COLO829 (cell line): ENCODE measurements at places on chromosomes 5 and 9.

GRCh38 chr9:108478431-108479332 lies 377.1 kb downstream of the ACTL7B start:
- peak; percentile 84 for DNase-seq

DNA sequence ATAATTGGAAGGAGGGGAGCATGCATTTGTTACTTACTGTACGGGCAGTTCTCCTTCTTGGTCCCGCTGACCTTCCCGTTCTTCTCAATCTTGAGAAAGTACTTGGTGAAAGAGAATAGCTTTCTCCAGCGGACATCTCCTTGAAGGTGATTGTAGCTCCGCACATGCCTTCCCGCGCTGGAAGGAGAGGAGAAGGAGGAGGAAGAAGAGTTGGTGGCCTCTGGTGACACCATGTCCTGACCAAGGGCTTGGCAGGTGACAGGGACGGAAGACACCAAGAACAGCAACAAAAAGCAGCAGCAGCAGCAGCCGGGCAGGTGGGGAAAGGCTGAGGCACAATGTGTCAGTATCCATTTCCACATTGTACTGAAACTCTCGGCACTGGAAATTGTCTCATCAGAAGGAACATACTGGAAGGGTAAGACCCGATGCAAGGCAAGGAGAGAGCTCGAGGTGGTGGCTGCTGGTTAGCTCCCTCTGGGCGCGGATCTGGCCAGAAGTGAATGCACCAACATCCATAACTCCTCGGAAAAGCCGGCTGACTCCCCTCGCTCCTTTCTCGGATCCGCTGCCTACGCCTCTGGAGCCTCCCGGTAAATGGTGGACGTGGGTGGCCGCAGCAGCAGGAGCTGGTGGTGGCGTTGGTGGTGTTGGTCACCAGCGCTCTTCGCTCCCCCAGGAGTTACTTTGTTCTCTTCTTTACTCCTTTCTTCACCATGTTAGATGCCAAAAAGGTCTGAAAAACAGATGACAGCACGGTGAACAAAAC lies 715 bp downstream of the FGF10 start:
- no peak for DNase-seq

DNA sequence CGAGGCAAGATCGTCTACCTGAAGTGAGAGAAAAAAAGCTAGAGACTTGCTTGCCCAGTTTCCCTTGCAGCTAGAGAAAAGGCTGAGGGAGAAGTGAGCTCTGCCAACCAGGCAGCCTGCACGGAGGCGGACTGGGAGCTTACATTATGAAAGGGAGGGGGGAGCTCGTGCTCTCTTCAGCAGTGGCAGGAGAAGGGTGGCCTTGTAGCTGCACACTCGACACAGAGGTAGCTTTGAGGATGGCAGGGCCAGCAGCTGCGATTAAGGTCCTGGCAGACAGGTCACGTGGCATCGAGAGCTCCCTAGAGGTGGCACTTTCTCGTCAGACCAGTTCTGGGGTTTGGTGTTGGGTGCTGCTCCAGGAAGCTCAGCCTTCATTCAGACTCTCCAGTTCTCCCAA lies 26.7 kb downstream of the APBA1 start:
- DNase-seq: no peak

DNA sequence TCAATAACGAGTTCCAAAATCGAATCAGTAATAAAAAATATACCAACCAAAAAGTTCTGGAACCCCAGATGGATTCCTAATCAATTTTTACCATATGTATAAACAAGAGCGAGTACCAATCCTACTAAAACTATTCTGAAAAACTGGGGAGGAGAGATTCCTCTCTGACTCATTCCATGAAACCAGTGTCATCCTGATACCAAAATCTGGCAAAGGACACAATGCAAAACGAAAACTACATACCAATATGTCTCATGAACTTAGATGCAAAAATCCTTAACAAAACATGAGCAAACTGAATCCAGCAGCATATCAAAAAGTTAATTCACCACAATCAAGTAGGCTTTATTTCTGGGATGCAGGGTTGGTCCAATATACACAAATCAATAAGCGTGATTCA lies 30.5 kb upstream of the MACIR start:
- no peak for DNase-seq

GRCh38 chr5:149488645-149489306 lies 62.5 kb downstream of the CSNK1A1 start:
- no peak for DNase-seq

DNA sequence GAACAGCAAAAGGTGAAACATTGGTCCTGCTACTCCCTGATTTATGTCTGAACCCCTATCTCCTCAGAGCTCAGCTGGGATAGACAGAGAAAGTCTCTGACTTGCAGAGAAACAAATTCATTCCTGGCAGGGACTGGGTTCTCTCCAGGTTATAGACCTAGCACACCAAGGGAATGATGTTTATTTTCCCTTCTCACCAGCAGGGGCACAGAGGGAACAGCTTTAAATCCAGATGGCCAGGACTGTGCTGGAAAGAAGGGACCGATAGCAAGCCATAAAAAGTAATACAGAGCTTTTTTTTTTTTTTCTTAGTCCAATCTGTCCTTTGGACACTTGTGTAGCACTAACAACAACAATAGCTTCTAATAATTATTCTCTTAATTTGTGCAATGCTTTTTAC lies 141.1 kb upstream of the C9orf72 start:
- no peak for DNase-seq

GRCh38 chr9:79489261-79490000 lies 82.3 kb upstream of the TLE4 start:
- peak; percentile 73 for DNase-seq

GRCh38 chr5:5298068-5298633 lies 124.3 kb upstream of the ICE1 start:
- DNase-seq: no peak

- DNase-seq: no peak
Observed at GRCh38 chr9:78549711-78550110, 252.8 kb downstream of the PSAT1 start.

DNA sequence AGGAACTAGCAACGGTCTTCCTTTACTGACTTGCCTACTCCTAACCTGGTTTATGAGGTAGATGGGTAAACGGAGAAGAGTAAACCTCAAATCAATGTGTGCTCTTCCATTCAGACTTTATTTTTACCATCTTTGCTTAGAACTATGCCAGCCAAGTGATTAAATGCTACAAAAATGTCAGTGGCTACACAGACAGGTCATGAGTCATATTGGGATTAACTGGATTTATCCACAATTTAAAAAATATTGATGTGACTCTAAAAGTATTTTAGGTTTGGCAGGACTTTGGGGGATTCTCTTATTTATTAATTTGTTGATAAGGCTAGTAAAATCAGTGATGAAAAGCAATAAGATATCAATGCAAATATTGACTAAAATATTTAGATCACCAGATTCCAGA lies 275.0 kb downstream of the PLK2 start:
- DNase-seq: no peak

DNA sequence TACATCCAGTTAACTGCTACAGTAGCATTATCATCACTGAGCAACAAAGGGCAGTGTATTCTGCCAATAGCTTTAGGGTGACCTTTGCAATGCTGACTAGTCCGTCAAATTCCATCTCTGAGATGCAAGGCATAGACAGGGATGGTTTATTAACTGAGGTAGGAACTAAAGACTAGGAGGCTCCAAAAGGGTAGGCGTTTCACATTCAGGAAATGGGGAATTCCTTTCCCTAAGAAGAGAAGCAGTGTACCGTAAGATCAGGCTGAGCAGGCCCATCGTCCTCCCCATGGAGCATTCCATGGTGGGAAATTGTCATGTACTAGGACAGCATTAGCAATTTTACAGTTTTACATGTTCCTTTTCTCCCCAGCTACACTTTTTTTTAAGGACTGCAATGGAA lies 157.7 kb downstream of the BNC2 start:
- DNase-seq: no peak

DNA sequence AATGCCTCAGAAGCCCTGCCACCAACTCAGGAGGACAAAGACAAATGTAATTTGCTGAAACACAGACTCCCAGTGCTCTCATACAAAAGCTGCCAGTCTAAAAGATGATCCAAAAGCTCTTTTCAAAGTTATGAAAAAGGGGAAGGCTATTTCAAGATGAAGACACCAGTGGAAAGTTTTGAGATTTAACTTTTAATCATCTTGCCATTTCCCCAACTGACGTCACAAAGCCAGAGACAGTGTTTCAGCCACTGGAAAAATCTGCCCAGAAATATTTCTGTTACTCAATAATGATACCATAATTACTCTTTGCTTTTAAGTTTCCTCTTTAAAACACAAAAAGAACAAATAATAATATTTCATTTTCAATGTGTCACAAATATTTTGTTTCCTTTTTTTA lies 20.9 kb downstream of the ENG start:
- DNase-seq: no peak
